NCI-H2029 (cell line): ENCODE measurements at places on chromosomes 3 and 15.

- no peak for DNase-seq
These were observed 543.0 kb upstream of the TBL1XR1 start for GRCh38 chr3:177740254-177740653.

GRCh38 chr15:83927704-83928391 is 273.9 kb downstream of the ADAMTSL3 start:
- DNase-seq = no peak

DNA sequence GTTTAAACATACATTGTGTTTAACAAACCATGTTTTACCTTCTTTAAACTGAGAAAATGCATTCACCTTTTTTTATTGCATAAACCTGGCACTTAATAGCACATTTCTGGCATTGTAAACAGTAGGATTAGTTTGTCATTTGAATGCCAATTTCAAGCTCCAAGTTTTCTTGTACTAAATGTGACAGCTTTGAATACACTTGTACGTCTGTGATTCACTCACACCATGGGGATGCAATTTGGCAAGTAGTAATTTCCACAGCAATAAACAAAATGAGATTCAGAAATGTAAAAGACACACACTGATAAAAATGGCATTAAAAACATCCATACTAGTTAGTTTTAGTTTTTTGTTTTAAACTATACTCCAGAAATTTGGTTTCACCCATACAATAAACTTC is 598.9 kb downstream of the SI start:
- no peak for DNase-seq

- no peak for DNase-seq
These were observed 476.7 kb upstream of the CBLB start for GRCh38 chr3:106345353-106346027.

DNA sequence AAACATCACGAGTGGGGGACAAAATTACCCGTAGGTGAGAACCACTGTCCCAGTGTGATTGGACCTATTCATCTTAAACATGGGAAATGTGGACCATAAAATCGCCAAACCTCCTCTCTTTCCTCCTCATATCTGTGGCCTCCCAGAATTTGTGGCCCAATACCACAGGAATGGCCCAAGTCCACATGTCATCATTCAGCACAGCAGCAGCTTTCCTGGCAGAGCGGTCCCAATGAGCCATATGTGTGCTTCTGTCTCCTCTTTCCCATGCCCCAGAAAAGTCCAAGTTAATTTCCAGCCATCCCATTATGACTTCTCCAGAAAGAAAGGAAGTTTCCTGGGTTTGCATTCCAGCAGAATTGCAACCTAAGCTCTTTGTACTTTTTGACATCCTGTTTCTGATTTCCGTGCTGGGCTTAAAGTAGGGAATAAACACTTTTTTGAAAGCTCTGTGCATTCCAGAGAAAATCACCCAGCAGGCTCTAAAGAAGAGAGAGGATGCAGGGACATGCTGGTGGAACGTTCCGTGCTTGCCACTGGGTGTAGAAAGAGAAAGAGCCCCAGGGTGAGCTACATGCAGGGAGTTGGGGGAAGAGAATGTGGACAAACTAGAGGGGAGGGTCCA is 259.4 kb upstream of the PROK2 start:
- DNase-seq = no peak

DNA sequence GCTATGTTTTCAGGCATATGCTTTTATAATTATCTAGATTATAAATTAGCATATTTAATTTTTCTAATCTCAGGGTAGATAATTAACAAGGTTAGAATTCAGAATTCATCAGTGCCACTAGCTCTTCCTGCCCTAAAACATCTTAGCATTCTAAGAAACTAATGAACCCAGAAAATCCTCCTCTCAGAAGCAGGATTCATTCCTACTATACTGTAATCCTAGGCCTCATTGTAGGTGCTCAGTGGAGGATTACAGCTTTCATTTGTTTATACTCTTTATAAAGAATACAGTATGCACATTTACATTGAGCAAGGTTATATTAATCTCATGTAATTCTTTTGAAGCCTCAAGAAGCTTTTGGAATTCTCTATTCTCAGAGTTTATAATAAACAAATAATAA is 20.9 kb downstream of the ACAD11 start:
- DNase-seq = no peak

- no peak for DNase-seq
These were observed 153.1 kb downstream of the SEMA6D start for GRCh38 chr15:47870300-47870955.

GRCh38 chr3:52795298-52795900 is 803 bp downstream of the ITIH3 start:
- DNase-seq = no peak

- DNase-seq = no peak
These were observed 6.8 kb downstream of the PLA2G4F start for GRCh38 chr15:42149493-42150218.

- DNase-seq = no peak
These were observed 482.2 kb upstream of the ADAMTS9 start for GRCh38 chr3:65169961-65170360.

- DNase-seq = no peak
These were observed 35.9 kb upstream of the CTNNB1 start for GRCh38 chr3:41163421-41163820.

DNA sequence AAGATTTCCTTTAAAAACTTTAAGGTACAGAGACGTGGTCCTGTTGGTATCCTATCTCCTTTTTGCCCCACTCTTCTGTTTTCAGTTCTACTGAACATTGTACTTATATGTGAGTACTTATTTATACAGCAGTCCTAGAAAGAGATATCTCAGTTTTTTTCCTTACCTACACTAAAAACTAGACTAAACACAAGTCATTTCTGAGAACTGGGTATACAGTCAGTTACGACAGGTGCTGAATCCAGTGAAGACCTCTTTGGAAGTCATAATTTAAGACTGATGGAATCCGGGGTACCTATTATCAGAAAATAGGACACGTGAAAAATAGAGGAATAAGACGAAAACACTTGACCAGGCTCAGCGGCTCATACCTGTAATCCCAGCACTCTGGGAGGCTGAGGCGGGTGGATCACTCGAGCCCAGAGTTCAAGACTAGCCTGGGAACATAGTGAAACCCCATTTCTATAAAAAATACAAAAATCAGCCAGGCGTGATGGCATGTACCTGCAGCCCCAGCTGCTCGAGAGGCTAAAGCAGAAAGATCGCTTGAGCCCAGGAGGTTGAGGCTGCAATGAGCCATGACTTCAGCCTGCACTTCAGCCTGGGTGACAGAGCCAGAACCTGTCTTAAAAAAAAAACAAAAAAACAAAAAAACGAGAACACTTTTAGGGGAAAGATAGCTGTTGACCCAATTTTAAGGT is 76.3 kb downstream of the KLHL25 start:
- DNase-seq = no peak

DNA sequence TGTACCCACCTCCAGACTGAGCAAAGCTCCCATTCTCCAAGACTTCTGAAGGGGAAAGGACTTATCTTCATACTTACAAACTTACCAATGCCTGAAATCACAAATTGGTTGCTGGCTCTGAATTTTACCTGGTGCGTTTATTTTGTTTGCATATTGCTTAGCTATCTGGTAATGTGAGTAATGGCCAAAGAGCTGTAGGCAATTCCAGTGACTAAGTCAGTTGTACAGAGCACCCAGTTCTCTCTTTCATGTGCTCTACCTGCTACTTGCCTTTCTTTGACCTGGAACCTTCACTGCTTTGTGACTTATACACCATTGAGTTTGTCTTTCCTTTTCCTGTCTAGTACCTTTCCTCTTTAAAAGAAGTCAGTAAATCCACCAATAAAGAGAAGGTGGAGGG is 755.9 kb upstream of the LMCD1 start:
- DNase-seq = no peak

- DNase-seq = no peak
These were observed 5.6 kb upstream of the ZNF80 start for GRCh38 chr3:114242947-114243346.

DNA sequence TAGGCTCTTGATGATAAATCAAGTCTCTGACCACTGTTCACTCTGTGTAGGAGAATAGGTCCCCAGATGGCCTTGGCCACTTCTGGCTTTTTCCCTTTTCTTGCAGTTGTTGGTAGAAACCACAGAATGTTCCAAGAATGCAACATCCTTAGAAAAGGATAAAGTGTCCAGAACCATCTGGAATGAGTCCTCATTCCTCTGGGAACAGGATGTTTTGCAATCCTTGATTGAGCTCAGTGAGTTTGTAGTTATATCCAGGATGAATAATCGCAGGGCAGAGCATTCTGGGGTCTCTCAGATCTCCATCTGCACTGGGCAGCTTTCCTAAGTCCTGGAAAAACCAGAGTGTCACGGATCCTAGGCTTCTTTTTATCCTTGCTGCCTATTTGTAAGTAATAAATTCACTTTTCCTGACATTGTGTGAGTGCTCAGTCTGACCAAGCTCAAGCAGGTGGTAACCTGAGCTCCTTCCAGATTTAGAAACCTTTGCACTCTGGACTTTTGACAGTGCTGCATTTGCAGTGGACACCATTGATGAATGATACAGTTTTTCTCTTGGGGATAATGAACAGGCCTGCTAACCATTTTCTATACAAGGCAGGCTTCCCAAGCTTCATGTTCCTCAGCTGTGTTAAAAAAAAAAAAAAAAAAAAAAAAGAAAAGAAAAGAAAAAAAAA is 1028.6 kb downstream of the OTOL1 start:
- no peak for DNase-seq

GRCh38 chr3:52200981-52201679 is 3.2 kb downstream of the ALAS1 start:
- DNase-seq = no peak

- DNase-seq = no peak
These were observed 1188.0 kb upstream of the ALCAM start for GRCh38 chr3:104178680-104179079.

DNA sequence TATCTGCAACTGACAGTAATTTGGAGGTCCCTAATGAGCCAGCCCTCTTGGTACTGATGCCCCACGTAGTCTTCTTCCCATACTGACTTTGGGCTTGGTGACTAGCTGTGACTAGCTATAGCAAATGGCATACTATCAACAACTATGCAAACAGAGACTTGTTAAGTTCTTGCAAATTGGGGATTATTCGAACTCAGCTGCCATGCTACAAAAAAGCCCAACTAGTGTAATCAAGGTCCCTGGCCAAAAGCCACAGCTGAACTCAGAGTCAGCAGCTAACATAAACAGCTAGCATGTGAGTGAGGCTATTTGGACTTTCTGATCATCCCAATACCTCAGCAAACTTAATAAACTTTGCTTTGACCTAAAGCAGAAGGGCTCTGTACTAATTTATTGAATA is 121.2 kb upstream of the PLXND1 start:
- no peak for DNase-seq

DNA sequence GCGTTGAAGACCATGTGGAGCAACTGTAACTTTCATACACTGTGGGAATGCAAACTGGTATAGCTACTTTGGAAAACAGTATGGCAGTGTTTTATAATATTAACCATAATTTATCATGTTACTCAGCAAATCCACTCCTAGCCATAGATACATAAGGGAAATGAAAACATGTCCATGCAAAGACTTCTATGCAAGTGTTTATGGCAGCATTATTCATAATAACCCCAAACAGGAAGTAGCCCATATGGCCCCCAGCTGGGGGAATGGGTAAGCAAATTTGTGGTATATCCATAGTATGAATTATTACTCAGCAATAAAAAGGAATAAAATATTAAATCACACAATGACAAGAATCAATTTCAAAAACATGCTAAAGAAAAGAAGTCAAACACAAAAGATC is 23.0 kb upstream of the GATA2 start:
- DNase-seq = no peak

DNA sequence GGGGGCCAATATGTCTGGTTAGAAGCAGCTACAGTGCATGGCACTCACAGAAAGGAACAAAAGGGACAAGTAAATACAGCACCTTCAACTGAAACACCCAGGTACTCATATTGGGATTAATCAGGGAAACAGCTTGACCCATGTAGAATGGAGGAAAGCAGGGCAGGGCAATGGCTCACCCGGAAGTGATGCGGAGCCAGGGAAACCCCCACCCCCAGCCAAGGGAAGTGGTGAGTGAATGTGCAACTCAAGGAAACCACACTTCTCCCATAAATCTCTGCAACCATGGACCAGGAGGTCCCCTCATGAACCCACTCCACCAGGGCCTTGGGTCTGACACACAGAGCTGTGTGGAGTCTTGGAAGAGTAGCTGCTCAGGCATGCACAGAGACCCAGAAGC is 117.1 kb downstream of the MTHFS start:
- no peak for DNase-seq

DNA sequence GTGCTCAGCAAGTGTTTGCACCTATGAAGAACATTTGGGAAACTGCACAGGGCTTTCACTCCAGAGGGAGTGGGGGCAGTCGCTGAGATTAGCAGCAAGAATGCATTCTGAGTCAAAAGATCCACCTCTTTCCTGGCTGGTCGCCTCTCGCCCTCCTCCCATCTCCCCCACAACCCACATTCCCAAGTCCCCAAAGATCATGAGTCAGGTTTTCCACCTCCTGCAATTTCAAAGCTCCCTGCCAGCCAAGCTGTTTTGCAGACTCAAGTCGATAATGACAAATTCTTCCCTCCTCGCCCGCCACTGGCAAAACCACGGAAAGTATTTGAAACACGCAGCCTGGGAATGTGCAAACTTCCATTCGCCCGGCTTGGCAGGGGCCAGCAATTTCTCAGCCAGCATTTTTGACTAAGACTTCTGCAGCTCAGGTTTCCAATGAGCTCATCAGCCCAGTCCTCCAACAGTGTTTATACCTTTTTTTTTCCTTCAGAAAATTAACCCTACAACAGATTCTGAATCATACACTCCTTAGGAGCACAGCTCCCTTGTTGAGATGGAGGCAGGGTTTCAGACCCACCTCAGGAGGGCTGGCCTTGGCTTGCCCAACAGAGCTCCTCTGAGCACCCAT is 181.4 kb downstream of the SMAD6 start:
- DNase-seq = no peak

GRCh38 chr15:35980719-35981118 is 434.8 kb upstream of the DPH6 start:
- DNase-seq = no peak

DNA sequence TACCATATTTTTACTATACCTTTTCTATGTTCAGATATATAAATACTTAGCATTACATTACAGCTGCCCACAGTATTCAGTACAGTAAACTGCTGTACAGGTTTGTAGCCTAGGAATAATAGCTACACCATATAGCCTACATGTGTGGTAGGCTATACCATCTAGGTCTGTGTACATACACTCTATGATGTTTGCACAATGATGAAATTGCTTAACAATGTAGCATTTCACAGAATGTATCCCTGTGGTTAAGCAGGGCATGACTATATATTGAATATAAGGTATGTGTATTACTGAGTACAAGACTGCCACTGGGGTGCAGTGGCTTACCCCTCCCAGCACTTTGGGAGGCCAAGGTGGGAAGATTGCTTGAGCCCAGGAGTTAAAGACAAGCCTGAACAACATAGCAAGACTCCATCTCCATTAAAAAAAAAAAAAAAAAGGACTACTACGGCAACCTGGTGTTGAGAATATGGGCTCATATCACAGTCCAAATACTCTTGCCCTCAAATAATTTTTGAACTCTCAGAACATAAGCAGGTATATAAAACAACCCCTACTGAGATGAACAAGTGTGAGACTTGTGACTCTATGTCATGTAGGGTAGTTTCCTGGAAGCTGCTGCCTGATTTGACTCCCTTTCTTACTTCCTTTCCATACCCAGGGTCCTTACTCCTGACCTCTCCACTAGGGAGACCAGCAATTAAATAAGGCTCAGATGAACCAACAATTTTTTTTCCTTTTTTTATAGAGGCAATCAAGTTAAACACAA is 4.8 kb downstream of the PPP1R14D start:
- no peak for DNase-seq
